ENCODE measurements at places on chromosomes 12 and 14.

DNA sequence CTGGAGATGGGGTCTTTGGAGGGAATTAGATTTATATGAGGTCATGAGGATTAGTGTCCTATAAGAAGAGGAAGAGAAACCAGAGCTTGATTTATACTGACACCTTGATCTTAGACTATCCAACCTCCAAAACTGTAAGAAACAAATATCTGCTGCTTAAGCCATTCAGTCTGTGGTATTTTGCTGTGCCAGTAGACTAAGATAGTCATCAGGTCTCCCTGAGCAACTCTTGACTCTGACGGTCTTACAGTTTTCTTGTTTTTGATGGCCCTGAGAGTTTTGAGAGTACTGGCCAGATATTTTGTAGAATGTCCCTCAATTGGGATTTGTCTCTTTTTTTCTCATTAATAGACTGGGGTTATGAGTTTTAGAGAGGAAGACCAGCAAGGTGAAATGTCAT lies 51.7 kb downstream of the TSHR start:
- DNase-seq = no peak

- DNase-seq = no peak
Measured at GRCh38 chr14:83779266-83779665, 1750.7 kb upstream of the FLRT2 start.

DNA sequence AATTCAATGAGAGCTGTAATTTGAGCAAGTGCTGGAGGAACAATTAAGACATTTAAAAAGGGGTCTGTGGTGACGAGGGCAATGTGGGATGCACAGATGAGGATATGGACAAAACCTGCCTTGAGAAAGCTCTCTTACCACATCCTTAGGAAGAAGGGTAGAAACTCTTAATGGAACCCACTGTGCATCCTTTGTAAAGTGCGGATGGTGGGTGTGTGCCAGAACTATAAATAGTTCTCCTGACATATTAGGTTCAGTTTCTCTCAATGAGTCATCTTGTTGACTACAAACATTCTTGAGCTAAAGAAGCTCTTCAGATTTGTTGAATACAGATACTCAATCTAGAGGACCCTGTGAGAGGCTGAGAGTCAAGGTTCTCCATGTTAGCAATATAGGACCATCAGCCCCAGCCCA lies 106.1 kb upstream of the ANO4 start:
- DNase-seq = no peak

- no peak for DNase-seq
Measured at GRCh38 chr12:111558107-111558376, 41.1 kb downstream of the ATXN2 start.

- no peak for DNase-seq
Measured at GRCh38 chr12:90677055-90677454, 277.9 kb downstream of the CCER1 start.

- DNase-seq = no peak
Measured at GRCh38 chr14:74549588-74549987, 56.0 kb downstream of the ISCA2 start.

DNA sequence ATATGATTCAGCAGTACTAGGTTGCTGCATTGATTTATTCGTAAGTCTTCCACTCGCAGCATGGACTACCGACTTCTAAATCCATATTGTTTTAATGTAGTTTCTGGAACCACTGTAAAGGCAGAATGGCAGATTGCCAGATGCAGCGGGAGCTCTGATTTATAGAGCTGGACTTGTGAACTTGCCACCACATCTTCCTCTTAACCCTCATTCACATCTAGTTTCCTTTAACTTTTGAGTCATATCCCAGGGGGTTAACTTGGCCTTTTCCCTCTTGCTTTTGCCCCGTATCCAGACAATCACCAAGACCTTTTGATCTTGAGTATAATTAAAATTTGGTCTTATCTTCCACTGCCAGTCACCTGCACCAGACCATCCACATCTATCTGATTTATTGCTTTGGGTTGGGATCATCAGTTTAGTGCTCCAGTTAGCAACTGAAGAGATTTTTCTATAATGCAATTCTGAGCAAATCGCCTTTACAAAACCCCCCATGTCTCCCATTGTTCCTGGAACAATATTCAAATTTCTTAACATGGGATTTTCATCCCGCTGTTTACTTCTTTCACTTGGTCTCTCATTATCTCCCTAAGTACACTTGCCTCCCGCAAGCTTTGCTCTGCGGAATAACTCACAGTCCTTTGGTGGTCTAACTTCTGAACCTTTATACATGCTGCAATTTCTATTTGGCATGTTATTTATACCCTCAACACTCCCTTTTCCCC lies 130.5 kb downstream of the ACSS3 start:
- DNase-seq = no peak

DNA sequence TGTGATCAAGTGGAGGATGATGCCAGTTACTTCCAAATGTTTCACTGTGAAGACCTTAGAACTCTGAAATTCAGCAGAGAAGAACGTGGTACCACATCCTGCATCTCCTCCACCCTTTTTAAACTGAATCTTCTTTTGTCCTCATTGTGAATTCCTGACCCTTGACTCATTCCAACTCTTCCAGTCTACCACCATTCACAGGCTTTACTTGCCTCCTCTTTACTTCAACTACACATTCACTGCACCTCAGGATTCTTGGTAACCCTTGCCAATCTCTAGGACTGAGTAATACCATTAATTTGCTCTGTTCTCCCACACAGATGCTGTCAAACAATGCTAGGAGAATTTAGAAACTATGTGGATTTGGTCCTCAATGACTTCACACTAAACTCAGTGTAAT lies 37.3 kb downstream of the PPP1R12A start:
- DNase-seq = no peak

GRCh38 chr12:95173392-95174251 lies 43.6 kb downstream of the FGD6 start:
- DNase-seq = no peak

DNA sequence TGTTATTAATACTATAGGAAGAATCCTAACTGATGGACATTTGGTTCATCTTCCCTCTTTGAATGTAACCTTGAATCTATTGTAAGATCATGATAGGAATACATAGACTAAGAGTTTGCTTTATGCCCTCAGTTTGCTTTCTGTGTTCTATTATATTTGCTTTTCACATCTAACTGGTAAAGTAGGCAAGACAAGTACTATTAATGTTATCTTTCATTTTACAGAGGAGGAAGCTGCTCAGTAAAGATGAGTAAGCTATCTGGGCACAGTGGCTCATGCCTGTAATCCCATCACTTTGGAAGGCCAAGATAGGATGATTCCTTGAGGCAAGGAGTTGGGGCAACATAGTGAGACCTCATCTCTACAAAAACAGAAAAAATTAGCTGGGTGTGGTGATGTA lies 103.0 kb downstream of the TMTC2 start:
- DNase-seq = no peak

DNA sequence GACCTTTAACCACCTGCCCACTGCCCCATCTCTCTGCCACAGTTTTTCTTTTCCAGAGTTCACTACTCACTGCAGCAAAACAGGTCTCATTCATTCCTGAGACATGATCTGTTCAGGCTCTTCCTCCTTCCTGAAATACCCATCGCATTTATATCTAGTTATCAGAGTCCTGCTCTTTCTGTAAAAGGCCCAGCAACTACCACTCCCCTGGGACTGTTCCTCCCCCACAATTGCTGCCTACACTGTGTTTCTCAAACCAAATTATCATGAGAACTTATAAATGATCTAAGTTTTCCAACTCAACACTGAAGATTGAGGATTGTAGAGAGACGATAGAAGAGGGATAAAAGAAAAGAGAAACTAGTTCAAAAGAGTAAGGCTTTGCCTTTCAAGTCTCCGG lies 40.8 kb upstream of the EPS8 start:
- no peak for DNase-seq

DNA sequence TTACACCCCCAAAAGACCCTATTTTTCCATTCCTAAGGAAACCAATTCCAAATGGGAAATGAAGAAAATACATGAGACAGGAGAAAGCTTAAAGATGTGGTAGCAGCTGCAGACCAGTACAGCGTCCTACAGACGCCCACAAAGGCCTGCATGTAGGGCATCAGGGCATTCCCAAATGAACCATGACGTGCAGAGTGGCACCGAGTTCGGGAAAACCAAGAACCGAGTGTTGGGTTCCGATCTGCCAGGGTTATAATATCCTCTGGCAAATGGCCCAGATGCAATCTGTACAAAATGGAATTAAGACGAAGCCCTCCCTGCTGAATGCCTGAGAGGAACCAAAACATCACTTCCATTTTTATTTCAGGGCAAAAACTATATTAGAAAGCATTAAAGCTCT lies 34.4 kb upstream of the SELPLG start:
- no peak for DNase-seq

DNA sequence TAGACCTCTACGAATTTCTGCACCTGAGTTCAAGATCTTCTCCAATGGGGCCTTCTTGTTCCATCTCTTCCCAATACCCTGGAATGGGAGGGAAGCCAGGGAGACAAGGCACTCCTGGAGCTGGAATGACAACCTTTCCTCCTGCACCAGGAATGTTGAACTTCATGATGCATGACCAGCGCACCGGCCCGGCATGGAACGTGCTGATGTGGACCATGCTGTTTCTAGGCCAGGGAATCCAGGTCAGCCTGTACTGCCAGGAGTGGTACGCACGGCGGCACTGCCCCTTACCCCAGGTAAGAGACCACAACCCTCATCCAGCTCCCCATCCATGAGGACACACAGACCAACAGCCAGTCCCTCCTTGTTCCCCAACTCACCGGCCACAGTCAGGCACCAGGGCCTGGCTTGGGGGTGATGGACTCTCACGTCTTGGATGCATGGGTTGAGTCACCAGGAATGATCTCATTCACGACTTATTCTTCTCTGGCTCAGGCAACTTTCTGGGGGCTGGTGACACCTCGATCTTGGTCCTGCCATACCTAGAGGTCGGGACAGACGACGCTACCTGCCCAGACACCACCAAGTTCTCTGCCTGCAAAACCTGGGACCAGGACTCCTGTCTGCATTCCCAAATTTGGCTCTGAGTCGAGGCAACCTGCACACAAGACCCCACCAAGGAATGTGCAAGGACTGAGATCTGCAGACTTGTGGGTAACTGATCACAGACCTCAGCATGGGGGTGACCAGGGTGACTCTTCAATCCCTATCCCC lies 20.5 kb downstream of the SOAT2 start:
- DNase-seq = no peak

DNA sequence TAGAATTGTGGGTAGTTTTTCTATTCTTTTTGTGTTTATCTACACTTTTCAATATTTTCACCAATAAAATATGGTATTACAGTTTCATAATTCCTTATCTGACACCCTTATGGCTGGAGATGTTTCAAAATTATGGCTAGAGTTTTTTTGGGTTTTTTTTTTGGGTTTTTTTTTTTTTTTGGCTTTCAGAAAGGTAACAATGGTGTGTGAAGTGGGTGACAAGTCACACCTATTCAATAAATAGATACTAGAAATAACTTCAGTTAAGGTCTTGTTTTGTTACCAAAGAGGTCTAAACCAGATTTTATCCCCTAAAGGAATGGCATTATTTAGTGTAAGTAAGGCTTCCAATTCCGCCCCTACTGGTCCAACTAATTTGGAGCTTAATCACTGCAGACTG lies 19.5 kb downstream of the SPPL3 start:
- no peak for DNase-seq

DNA sequence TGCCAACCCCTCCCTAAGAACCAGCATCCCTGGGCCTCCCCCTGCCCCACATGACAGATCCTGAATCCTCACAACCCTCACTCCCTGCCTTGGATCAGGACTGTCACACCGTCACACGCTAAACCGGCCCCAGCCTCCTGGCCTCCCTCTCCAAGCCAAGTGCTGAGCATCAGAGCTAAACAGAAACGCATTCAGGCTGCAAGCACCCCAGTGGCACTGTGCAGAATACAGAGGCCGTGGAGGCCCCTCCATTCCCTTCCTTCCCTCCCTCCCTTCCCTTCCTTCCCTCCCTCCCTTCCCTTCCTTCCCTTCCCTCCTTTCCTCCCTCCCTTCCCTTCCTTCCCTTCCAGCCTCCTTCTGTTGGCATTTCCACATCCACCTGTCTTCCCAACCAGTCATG lies 12.6 kb downstream of the POLE start:
- no peak for DNase-seq

DNA sequence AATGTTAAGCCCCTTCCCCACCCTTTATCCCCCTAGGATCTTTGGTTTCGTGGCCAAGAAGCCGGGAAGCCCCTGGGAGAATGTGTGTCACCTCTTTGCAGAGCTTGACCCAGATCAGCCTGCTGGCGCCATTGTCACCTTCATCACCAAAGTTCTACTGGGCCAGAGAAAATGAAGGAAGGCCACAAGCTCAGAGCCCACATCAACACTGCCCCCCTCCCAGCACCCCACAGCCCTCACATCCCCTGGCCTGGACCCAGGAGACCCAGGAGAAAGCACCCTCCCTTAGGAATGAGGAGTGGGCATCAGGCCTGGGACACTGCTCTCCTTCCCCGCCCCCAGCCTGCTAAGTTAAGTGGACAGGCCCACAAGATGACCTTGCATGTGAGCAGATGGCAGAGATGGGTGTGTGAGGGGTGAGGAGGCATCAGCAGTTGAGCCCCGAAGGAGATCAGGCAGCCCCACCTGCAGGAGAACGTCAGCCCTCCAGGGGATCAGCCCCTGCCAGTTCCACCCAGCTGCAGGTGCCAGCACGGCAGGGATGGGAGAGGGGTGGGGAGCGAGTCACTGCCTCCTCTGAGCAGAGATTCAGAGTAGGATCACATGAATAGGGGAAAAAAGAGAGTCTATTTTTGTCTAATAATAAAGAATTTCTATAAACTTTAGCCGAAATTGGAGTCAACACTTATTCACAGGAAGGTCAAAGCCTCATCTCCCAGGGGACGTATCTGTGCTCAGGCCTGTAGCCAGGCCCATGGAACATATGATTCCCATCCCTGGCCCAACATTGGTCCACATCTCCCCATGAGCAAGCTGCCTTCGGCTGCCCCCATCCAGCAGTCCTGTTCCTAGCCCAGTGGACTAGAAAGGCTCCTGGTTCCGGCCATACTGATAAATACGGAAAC lies 14.1 kb downstream of the TNS2 start:
- DNase-seq = no peak

Measured in cerebellar nuclear complex (tissue), 1 donor.